CD4-positive, CD25-positive, alpha-beta regulatory T cell (primary cell): ENCODE measurements at places on chromosomes 7 and 10.

DNA sequence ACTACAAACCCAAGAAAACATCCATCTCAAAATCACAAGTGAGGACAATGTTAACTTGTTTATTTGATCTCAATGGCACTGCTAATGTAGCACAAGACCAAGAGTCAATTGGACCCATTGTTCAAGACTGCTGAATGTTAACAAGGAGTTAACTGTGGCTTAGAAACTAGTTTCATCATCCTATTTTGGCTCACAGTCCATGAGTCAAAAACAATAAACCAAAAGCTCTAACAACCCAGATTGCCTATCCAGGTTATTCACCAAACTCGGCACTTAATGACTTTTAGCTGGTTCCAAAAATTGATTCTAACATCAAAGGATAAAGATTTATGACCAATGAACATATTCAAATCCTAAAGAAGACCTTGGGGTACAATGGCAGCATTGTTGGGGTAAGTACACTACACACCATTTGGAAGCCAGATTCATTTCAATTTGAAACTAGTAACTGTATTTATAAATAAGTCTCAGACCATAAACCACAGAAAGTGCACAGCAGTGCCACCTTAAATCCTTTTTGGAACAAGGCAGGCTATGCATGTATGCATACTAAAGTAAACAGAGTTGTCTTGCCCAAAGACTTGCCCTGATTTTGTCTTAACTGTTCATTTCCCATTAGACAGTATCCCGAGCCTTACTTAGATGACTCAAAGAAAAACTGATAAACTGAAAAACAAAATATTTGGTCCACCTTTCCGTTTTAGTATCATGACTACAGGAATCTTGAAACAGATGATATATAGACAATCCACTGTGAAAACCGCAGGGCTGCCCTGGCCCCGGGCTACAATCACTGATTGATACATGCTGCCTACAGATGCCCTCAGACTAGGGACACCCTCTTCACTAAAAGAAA lies 84.5 kb downstream of the SRPK2 start:
- peak; percentile 46 for DNase-seq
- peak overlapping the region; percentile 33 for H3K27ac ChIP-seq
- peak overlapping the region; percentile 55 for H3K4me3 ChIP-seq
- H3K4me1 ChIP-seq = peaks cover 50% of the 10 kb centered on the region
- H3K27me3 ChIP-seq = no peaks in the 10 kb centered on the region

GRCh38 chr10:129677377-129677927 lies 210.4 kb downstream of the MGMT start:
- no peak overlapping the region for H3K27ac ChIP-seq
- H3K4me1 ChIP-seq = no peaks in the 10 kb centered on the region
- DNase-seq = no peak
- no peaks in the 10 kb centered on the region for H3K27me3 ChIP-seq
- no peak overlapping the region for H3K4me3 ChIP-seq

GRCh38 chr7:73715648-73716317 lies 3.7 kb downstream of the STX1A start:
- no peak overlapping the region for H3K4me3 ChIP-seq
- no peaks in the 10 kb centered on the region for H3K36me3 ChIP-seq
- no peak overlapping the region for H3K27ac ChIP-seq
- no peak for DNase-seq

- peak overlapping the region; percentile 69 for H3K4me3 ChIP-seq
- no peaks in the 10 kb centered on the region for H3K36me3 ChIP-seq
- peaks cover 6% of the 10 kb centered on the region for H3K4me1 ChIP-seq
- DNase-seq = no peak
- H3K27ac ChIP-seq = no peak overlapping the region
Measured at GRCh38 chr7:25496476-25497368, 268.4 kb upstream of the NPVF start.

- H3K36me3 ChIP-seq = no peaks in the 10 kb centered on the region
- DNase-seq = no peak
- H3K27ac ChIP-seq = no peak overlapping the region
- no peak overlapping the region for H3K4me3 ChIP-seq
- H3K27me3 ChIP-seq = no peaks in the 10 kb centered on the region
- H3K4me1 ChIP-seq = no peaks in the 10 kb centered on the region
Measured at GRCh38 chr10:70913893-70914240, 25.5 kb upstream of the PCBD1 start.
